ENCODE measurements at places on chromosomes 4 and X.

DNA sequence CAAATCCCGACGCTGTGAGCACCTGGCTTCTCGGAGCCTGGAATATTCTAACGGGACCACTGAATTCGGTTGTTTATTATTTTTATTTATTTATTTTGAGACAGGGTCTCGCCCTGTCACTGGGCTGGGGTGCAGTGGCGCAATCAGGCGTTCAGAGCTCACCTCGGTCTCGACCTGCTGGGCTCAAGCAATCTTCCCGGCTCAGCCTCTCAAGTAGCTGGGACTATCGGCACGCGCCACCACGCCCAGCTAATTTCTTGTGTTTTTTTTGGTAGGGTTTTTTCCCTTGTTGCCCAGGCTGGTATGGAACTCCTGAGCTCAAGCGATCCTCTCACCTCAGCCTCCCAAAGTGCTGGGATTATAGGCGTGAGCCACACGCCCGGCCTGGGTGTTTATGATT is 21.5 kb upstream of the S100P start:
- DNase-seq: no peak

GRCh38 chr4:119039779-119040178 is 95.9 kb upstream of the MYOZ2 start:
- no peak for DNase-seq

GRCh38 chr4:98343626-98344025 is 82.4 kb downstream of the RAP1GDS1 start:
- no peak for DNase-seq

DNA sequence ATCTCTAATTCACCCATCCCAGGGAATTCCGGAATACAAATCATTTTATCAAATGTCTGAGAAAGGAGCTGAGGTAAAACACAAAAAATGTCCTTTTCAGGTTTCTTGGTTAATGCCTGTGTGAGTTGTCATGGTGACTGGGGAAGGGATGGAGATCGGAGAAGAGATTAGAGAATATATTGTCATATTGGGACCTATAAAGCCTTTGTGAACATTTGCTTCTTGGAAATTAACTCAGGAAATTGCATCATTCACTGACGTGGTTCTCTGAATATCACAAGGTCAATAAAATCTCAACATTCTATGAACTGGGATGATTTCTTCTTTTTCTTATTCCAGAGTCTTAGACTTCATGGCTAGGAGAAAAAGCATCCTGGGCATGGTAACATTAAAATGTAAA is 174.8 kb upstream of the GLRA2 start:
- DNase-seq: no peak

DNA sequence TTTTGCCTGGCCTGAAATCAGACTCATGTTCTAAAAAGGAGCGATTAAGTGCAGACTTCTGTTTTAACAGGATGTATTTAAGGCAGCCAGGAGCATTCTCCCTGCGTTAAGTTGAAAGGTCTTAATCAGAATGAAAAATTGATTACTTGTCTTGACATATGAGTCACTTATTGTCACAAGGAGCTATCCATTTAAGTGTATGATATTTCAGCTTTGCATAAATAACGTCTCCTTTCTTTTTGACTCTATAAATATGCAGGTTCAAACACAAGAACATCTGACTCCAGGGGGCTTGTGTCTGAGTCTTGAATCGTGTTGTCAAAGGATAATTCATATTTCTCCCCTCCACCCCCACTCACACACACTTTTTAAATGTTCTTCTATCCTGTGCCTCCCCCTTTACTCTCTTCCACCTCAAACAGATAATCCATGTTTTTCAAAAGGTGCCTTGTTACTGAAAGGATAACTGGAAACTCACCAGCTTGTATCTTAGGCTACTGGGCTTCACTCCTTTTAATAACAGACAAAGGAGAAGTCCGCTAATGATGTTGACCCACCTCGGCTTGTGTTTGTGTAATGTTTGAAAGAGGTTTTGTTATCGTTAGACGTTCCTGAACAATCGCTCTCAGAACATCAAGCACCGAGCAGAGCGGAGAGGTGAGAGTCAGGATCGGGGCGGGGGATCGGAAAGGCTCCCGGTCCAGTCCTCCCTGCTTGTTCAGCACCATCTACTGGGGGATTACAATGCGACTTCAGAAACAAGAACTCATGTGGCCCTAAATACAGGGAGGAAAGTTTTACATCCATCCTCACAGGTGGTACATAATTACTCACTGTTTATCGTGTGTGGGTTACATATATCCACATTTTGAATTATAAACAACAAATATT is 107.5 kb upstream of the RPL34 start:
- peak; percentile 17 for DNase-seq

DNA sequence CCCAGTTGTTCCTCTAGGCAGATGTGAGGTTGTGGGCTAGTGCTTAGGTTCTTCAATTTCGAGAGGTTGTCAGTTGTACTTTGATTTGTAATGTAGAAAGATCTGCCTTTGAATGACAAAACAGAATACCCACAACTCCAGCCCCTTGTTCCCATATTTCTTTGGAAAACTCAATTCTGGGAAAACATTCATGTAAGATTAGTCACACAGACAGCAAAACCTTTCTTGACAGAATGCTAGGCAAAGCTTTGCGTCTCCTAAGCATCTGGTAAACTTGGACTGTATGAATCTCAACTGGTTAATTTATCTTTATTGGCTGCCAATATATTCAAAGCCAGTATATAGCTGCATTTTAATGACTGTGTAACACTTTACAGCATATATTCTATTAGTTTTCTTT is 34.9 kb downstream of the NOCT start:
- no peak for DNase-seq

- no peak for DNase-seq
These were observed 14.8 kb downstream of the ANK2 start for GRCh38 chr4:113064244-113064643.

GRCh38 chr4:55385201-55385649 is 10.5 kb upstream of the TMEM165 start:
- DNase-seq: no peak

- DNase-seq: no peak
These were observed 221.7 kb downstream of the RBMX2 start for GRCh38 chrX:130623518-130623917.

- no peak for DNase-seq
These were observed 53.7 kb upstream of the FAAH2 start for GRCh38 chrX:57232658-57233360.

DNA sequence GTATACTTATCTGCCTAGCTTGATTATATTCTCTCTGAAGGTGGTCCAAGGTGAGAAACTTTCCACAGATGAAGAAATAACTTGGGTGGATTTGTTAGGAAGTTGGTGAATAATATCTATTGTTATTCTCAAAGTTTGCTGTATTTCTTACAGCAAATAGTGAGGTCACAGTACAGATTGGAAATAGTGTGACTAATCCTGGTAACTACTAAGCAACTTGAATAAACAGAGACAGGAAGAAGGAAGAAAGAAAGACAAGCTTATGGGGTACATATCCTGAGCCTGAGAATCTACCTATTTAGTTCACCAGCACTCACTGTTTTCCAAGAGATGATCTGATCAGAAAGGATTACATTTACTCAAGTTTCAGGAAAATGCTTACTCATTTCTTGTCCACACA is 1416.1 kb downstream of the RPA4 start:
- DNase-seq: no peak

- DNase-seq: no peak
These were observed 454.4 kb upstream of the RPS6KA3 start for GRCh38 chrX:20720954-20721626.

DNA sequence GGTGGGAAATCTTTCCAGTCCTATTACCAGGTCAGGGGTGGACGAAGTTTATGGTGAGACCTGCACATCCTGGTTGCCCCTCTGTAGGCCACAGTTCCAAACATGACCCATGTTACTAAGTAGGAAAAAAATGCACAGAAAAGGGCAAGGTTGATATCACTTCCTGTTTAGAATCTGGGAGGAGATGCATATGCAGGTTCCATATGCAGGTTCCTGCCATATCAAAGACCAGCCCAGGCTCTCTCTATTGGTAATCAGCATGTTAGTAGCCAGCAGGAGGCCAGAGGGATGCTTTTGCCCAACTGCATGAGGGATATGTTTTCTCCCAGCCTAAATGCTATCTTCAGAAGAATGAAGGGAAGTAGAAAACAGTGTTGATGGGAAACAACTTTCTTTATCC is 657.2 kb downstream of the ANKRD50 start:
- DNase-seq: no peak

GRCh38 chr4:73404042-73404441 is at the start of gene ALB:
Gene ALB, plus strand, starts transcription at chr4:73404287. Its CDS starts 41 bp downstream, at chr4:73404328.
- no peak for DNase-seq

- no peak for DNase-seq
These were observed 68.9 kb downstream of the PCDH19 start for GRCh38 chrX:100341142-100341510.

DNA sequence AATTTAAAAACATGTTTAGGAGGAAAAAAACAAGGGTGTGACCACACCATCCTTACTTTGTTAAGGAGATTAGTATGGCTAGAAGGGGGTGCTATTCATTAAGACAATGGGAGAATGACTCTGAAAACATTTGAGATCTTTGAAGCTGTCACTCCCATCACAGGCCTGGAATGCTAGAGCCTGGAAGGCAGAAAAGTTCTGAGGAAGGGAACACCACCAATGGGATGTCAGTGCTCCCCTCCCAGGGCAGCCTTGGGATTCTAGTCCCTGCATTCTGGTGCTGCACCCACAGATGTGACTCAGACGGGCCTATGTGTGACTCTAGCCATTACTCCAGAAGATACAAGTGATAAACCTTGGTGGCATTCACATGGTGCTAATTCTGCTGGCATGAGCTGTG is 162.2 kb upstream of the ANXA10 start:
- no peak for DNase-seq

All from stimulated activated CD4-positive, alpha-beta T cell treated with anti-CD3 and anti-CD28 coated beads, Interleukin-1b, Interleukin-23, amount 100 ng/mL, for 4 hours (primary cell).